HTR-8/SVneo (cell line): ENCODE measurements at places on chromosomes 16 and 17.

DNA sequence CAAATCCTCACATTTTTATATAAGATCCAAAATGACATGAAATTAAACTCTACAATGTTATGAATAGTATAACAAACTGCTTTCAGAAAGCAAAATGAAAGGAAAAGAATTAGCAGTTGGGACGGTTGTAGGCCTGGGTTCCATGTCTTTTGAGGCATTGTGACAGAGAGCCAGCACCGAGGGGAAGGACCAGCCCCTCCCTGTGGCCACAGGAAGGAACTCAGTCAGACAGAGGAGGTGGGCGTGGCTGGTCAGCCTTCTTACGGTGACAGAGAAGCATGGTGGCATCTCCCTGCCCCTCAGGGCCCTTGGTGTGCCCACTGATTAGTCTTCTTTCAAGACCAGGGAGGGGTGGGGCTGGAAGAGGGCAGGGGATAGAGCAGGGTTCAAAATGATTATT is 5.7 kb downstream of the ZNF319 start:
- DNase-seq, result no peak

DNA sequence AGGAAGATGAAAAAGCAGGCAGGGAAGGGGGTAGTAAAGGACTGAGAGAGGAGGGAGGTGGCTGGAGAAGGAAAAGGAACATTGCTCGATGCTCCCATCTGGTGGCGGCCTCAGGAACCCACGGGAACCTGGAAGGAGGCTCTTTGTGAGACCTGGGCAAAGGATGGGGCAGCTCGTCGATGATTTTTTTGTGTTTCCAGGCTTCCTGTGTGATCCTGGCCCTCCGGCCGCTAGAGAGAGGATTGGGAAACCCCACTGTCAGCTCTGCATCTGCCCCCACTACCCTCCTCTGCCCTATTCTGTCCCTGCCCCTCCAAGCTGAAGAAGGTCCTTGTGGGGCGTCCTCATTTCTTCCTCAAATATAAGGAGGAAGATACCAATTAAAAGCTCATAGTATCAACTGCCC is 6.6 kb downstream of the WFIKKN2 start:
- DNase-seq, result peak; percentile 92

- DNase-seq, result peak; percentile 88
Measured at GRCh38 chr17:63919311-63919723, 678 bp upstream of the GH1 start.

DNA sequence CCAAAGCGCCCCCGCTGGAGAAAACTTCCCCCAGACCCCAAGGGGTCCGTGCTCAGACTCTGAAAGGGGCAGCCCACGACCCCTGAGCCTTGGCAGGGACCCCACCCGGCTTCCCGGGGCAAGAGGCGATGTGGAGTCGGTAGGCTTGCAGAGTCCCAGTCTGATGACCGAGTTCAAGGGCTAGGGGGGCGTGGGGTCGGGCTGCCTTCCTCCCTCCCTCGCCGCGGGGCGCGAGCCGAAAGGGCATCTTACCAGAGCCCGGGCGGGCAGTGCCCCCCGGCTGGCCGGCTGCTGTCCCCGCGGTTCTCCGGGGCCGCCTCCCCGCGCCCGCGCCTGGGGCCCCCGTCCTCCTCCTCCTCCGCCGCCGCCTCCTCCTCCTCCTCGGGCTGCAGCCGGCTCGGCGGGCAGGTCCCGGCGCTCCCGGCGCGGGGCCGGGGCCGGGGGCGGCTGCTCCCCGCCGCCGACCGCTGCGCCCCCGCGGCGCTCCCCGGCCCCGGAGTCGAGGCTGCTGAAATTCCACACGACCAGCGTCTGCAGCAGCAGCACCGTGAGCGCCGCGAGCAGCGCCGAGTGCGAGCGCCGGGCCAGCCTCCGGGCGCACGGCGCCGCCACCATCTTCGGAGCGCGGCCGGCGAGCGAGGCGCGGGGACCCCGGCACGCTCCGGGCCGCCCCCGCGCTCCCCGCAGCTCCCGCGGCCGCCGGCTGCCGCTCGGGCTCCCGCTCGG is 415 bp downstream of the XYLT1 start:
- no peak for DNase-seq

DNA sequence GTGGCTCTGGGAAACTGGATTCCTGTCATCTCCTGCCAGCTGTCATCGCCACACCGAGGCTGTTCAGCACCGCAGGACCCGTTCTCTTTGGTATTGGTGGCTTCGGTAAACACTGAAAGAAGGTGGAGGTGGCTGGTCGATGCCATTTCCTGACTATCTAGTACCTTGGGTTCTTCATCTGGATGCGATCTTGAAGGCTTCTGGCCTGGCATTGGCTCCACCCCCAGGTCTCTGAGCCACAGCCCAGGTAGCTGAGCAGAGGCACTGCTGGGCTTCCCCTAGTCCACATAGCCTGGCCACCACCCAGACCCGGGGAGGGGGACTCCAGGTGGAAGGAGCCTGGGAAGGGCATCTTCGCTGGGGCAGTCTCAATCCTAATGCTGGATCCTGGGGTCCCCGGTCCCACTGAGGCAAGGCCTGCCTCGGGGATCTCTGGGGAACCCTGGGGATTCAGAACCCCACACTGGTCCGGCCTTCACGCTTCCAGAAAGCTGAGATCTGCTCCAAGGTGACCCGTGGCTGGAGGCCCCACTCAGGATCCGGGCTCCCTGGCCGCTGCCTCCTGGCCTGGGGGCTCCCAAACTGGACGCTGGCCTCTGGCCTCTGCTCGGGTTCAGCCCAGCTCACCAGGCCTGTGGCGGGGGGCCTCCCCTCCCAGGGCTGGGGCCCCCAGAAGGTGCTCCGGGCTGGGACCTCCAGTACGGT is 1.8 kb downstream of the C16orf54 start:
- DNase-seq, result no peak

DNA sequence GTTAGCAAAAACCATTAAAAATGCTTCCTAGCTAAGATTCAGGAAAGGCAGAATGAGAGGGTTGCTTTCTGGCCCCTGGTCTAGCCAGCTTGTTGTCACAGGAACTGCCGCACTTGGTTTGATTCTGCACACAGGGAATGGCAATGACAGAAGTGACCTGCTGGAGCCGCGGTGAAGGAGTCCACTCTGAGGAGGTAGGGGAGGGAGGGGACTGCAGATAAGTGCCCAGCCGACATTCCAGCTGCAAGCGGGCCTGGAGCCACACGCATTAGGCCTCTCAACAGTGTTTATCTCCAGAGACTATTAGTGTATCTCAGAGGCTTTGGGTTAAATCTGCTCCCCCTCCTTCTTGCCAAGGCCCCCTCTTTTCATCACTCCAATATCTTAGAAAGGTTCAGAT is 38.6 kb downstream of the CDRT15 start:
- no peak for DNase-seq

GRCh38 chr16:79647586-79647985 is 47.0 kb upstream of the MAF start:
- no peak for DNase-seq

- DNase-seq, result no peak
Measured at GRCh38 chr17:50445730-50446325, 19.8 kb downstream of the ACSF2 start.

DNA sequence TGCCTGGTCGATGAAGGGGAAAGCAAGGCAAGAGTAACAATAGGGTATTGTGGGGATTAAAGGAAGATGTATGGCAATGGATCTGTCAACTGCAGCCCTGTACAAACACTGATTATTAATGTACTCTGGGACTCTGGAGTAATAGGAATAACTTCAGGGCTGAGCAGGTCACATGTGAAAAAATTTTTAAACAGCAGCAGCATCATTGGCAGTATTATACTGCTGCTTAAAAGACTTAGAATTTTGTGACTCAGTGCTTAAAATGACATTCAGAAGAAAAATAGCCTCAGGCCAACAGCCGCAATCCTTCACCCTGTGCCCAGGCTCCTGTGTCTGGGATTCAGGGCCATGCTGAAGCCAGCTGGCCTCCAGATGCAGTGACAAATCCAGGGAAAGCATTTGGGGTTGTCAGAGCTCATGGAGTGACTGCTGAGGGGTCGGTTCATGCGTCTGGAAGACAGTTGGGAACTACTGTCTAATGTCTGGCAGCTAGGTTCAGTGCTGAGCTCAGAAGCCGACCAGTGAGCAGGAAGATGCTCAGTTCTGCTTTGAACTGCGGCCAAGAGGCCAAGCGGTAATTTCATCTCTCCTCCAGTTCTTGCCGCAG is 22.2 kb downstream of the TEX2 start:
- DNase-seq, result no peak
